Effector CD8-positive, alpha-beta T cell (primary cell): ENCODE measurements at places on chromosomes 5 and 9.

DNA sequence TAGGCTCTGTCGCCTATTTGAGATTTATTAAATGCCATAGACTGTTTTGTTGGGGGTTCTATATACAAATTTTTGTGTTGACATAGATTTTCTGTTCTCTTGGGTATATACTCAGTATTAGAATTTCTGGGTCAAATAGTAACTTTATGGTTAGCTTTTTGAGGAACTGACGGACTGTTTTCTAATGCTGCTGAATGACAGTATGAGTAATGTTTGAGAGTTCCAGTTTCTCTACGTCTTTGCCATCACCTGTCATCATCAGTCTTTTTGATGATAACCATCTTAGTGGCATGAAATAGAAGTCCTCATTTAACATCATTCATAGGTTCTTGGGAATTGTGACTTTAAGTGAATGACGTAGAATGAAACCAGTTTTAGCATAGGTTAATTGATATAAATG is 60.1 kb downstream of the CCDC171 start:
- DNase-seq: no peak

DNA sequence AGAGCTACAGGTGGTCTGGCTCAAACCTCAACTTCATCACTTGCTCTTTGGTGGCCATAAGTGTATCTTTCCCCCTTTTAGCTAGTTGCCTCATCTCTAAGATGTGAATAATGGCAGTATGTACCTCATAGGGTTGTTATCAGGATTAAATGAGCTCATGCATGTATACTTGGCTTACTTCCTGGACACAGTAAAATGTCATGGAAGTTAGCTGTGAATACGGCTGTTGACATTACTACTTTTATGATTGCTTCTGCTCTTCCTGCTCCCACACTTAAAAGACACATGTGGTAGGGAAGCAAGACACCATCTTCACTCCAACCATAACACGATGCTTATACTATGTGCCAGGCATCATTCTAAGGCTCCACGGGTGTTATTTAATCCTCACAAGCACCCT is 114.5 kb upstream of the GPR151 start:
- DNase-seq: no peak

DNA sequence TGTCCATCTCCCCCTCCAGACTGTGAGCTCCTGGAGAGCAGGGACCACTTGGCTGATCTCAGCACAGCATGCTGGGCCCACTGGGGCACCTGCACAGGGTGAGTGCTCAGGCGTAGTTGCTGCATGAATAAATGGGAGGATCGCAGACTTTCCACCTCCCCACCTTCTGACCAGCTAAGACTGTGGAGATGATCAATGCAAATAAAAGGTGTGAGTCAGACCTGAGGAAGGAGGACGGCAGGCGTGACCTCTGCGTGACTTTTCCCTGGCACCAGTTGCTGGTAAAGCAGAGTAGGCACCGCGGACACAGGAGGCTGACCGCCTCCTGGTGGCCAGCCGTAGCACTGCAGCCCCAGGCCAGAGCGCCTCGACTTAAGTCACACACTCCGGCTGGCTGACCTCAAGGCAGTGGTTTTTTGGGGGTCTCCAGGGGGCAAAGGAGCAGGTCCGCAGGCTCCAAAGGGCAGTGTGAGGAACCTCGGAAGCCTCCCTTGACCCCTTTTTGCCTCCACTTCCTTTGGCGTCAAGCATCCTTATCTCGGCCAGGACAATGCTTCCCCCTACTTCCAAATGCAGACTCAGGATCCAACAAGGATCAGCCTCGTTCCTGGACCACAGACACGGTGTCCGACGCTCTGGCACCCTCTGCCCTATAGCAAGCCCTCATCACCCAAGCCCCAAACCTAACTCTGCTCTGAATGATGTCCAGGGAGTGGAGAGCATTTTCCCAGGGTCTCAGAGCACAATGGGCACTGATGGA is 12.7 kb upstream of the TDRD7 start:
- DNase-seq: peak; percentile 43

- DNase-seq: no peak
Observed at GRCh38 chr9:135514342-135515082, 6.7 kb upstream of the LCN1 start.

DNA sequence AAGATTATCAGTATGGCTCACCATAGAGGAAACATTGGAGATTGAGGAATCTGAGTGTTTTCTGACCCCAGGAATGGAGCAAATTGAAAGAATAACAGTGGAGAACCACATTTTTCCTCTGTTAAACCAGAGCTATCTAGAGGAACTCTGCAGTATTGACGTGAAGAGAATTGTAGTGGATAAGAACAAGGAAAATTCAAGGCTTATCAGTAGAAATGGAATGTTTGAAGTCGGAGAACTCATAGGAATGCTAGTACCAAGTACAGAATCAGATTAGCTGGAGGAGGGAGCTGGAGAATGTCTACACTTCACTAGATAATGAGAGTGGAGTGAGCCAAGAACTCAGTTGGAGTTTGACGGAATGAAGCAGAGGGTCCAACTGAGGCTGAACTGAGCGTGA is 50.3 kb downstream of the SNCAIP start:
- no peak for DNase-seq
